PC-3 (cell line): ENCODE measurements at places on chromosomes 2 and 18. TPM values are rescaled to one million over a fixed set of nuclear protein-coding genes. Genes with fewer than 3 reads are reported as not detected.

GRCh38 chr2:191797942-191798876 is 48.7 kb downstream of the CAVIN2 start:
- DNase-seq: no peak

DNA sequence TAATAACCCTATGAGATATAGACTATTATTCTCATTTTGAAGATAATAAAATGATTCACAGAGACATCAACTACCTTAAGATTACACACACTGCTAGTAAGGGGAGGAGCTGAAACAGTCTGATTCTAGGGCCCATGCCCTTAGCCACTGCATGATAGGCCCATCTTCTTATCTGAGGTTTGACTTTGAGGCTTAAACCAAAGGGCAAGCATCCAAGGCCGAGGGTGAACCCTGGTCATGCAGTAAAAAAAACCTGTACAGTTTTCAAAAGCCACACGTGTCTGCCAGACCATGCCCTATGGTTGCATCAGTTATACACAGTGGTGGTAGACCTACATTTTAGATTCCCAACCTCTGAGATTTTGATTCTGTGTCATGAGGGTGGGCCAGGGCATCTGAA is 44.8 kb downstream of the POLE4 start:
- no peak for DNase-seq

GRCh38 chr2:213021971-213022899 is 129.2 kb downstream of the IKZF2 start:
- peak; percentile 59 for DNase-seq

GRCh38 chr2:68216454-68217310 is 35.6 kb downstream of the PPP3R1 start:
- no peak for DNase-seq

The CCDC68 gene
- total RNA-seq: 2.6 and 3.1 TPM in 2 replicates

DNA sequence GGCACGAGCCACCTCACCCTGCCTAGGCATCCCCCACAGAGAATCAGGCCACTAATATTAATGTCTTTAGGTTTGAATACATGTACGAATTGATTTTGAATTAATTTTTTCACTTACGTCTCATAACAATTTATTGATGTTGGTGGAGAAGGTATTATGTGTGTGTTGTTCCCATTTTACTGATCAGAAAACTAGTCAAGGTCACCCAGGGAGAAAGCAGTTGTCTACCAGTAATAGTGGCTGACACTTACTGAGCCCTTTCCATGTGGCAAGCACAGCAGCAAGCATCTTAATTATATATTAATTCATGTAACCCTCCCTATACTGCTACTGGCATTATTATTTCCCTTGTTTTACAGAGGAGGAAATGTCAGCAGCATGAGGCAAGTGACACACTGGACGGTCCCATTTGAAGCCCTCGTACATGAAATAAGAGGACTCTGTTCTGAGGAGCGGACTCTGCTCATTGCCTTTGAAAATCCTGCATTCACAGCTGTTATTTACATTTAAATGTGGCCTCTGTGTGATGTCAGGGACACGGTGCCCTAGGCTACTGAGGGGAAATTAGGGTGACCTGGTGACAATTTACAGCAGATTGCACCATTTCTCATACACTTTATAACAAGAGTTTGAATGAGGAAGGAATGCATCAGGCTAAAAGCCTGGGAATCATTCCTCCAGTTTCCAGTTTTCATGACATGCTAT is 30.9 kb upstream of the KCNE4 start:
- no peak for DNase-seq
